ENCODE measurements at places on chromosomes 7 and 10.

DNA sequence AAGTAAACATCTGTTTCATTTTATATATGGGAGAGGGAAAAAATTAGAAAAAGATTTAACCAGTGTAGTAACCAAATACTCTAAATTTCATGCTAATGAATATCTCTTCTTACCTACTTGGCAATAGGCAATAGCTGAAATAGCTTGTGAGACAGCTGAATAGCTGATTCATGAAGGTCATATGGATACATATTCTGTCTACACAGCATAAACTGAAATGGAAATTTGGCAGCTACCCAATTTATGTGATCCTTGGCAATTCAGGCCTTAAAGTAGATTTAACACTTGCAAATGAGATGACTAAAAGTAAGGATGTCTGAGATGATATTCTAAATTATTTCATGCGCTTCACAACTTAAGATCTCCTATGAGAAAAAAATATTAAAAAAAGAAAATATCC lies 261.2 kb upstream of the SEMA3A start:
- no peak for DNase-seq

- DNase-seq, result no peak
Measured at GRCh38 chr10:37732685-37733084, 124.7 kb downstream of the ZNF248 start.

GRCh38 chr7:16590424-16590823 lies 55.1 kb downstream of the ANKMY2 start:
- no peak for DNase-seq

DNA sequence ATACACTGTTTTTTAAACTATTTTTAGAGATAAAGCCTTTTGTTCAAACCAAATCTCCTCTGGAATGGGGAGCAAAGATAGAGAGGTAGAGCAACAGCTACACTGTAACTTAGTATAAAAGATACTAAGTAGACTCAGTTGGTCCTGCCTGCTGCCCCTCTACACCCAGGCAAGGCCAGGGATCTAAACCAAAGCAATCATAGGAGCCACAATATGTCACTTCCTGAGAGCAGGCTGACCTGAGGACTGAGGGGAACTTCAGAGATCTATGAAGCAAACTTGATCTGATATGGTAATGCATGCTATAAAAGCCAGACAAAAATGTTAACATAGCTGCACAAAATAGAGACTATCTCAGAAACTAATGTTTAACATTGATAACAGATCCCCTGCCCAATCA lies 7.0 kb upstream of the TRDMT1 start:
- no peak for DNase-seq

DNA sequence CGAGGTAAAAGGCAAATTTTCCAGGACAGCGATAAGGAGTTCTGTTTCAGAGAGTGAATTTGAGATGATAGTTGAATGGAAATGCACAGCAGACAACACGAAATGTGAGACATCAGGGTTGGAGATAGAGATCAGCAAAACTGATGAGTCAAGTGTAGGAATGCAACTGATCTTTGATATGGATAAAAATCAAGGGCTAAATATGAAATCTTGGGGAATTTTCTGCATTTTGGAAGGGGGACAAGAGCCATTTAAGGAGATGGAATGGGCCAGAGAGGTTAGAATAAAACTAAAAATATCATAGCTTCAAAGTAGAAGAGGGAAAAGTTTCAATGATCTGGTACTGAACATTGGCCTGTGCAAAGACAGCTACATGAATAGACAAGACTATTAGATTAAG lies 11.5 kb downstream of the CISD1 start:
- DNase-seq, result no peak

GRCh38 chr10:6482737-6483357 lies 97.2 kb downstream of the PRKCQ start:
- DNase-seq, result no peak

DNA sequence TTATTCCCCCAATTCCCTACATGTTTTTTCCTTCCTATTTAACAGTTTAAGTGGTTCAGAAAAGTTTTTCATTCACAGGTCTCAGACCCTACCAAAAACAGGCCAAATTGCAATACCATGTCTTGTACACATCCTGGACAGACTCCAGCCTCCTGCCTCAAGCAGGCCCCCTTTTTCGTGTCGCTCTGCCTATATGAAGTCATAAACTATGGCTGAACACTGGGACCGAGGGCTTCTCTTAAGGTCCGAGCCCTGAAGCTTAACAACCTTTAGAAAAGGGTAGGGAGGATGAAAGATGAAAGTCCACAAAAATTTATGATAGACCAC lies 1.4 kb downstream of the FBXW4 start:
- DNase-seq, result peak; percentile 26

DNA sequence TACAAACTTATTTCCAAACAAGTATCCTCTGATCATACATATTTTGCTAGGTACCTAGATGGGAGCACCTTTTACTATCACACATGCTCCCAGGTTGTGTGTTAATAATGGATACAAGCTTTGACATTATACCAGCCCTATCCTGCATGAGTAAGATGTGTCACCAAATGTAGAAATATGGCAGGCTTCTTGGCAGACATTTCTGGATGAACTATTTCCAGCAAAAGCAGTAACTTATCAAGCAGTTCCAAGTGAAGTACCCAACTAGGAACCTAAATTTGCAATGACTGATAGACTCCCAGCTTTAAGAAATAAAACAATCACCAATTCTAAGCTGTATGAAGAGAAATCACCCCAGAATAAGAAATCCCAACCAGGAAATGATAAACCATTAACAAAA lies 103.7 kb upstream of the TMEM72 start:
- no peak for DNase-seq

DNA sequence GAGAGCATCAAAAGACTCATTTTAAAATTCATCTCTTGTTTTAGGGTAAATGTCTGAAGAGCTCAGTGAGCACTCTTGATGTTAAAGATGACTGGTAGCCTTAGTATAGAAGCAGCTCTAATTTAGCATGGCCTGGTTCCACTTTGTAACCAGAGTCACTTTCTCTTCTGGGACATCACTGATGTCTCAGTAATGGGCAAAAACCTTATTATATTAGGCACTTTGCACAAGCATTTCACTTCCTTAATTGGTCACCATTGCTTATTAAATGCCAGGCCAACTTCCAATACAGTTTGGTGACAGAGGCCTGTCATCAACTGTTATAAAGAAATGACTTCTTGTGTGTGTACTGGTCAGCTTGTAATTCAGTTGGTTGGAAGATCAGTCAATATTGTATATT lies 53.0 kb downstream of the STEAP1B start:
- no peak for DNase-seq

DNA sequence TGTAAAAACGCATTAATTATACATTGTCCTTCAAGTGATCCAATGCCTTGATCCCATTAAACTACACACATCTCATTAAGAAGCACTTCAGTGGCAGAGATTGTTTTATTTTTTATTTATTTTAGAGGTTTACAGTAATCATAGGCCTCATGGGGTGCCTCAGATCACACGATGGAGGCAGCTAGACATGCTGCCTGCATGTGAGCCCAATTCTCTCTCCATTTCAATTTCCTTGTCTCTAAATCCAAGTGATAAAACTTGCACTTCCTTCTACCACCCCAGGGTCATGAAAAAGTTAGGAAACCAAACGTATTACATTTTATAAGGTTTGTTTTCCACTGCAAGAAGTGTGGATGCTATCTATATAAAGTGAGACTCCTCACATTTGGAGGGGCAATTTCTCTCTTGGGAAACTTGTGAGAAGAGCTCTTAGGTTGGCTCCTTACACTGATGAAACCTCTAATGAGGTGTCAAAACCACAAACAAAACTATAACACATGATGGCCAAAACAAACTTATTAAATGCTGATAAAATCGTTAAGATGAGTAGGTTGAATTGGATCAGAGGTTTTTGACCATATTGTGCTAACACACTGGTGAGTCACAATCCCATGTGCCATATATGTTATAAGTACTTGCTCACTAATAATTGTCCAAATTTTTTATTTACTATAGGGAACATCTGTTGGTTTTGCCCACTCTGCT lies 22.3 kb upstream of the XPNPEP1 start:
- DNase-seq, result no peak

GRCh38 chr7:20330928-20331909 lies 519 bp downstream of the ITGB8 start:
- peak; percentile 67 for DNase-seq

DNA sequence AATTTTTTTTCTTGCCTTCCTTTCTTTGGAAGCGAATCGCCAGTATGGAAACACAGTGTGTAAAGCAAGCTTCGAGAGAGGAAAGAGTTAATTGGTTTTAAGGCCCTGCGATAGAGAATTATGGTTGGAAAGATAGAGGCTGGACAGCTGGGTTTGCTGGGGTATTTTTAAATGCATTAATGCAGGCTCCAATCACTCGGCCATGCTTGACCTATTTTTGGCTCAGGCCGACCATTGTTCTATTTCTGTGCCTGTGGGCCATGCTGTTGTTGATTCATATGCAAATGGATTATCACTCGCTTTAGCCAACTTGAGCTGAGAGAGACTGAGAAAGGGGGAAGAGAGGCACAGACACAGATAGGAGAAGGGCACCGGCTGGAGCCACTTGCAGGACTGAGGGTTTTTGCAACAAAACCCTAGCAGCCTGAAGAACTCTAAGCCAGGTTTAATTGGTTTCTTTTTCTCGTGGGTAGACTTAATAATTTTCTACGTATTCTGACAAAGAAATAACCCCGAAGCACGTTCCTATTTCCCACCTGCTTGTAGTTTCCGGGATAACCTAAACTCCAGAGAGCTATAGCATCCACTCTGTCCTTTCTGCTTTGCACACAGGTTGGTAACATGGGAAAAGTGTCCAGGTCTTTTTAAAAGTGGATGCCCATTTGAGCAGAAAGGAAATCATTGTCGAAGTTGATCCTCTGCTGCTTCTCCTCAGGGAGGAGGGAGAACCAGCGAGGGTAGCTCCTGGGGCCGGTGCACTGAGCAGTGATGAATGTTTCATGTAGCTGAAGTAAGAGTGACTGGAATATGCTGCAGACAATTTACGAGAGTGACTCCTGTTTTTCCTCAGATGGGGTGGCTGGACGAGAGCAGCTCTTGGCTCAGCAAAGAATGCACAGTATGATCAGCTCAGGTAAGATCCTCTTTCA lies at the start of gene HDAC9:
TSS of gene HDAC9 (plus strand) at position 338 of the 929 bp plus-strand sequence. CDS start at position 892, 554 bp downstream.
- no peak for DNase-seq

DNA sequence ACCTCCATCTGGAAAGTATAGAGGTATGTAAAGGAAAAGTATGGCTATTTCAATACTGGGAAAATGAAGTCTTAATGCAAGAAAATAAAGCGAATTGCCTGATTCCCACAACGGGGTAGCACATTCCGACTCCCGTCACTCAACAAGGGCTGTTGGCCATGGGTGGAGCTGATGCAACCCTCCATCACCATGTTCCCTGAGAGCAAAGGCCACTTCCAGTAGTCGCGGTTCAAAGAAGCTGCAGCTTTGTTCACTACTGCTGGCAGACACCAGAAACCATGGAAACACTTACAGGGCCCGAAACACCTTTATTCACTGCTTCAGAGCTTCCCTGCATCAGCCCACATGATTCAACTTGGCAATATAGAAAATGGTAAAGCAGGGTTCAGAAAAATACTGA lies 44.0 kb downstream of the TMEM26 start:
- DNase-seq, result no peak

DNA sequence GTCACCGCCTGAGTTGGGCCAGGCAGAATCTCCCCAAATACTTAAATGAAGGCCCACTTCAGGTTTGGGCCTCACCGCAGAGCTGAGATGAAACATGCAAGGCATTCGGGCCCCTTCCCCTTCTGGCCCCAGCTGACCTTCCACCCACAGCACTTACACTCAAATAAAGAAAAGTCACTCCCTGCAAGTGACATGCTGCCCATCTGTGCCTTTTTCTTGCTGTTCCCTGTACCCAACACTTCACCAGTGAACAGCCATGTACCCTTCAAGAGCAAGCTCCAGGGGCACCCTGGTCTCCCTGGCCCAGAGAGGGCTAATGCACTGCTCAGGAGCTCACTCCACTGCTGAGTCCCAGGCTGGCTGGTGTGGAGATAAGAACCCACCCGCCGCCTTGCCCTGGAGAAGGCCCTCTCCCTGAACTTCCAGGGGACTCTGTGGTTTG lies 40.7 kb downstream of the ZCCHC24 start:
- DNase-seq, result no peak

GRCh38 chr10:88027570-88027969 lies 164.1 kb downstream of the PTEN start:
- DNase-seq, result no peak

DNA sequence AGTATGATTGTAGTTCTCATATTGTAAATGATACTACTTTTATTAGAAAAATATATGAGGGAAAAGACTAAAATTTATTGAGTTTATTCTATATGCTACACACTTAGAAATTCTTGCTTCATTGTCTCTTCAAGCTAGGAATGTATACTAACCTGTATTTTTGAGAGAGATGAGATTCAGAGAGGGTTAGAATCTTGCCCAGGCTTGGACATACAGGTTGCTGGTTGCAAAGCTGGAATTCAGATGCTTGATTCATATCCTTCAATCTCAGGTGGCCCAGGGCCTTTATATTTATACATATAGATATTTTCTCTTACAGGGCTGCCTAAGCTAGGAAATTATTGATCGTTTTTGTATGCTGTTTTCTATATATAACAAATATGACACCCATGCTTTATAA lies 324.2 kb downstream of the CDK14 start:
- DNase-seq, result no peak

GRCh38 chr7:25694699-25695098 lies 457.3 kb upstream of the NFE2L3 start:
- DNase-seq, result no peak

DNA sequence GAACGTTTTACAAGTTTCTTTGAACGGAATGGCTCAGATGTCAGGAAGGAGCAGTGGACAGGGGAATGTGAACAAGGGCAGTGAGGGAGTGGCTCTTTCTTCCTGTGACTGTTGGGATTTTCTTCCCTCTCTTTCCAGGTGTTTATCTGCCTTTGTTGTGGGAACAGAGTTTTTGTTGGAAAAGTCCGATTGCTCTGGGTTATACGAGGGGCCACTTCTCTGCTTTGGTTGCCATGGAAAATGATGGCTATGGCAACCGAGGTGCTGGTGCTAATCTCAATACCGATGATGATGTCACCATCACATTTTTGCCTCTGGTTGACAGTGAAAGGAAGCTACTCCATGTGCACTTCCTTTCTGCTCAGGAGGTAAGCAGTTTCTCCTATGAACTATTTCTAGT lies 41.4 kb downstream of the ZRANB1 start:
- no peak for DNase-seq

GRCh38 chr7:151891753-151892152 lies 14.8 kb upstream of the PRKAG2 start:
- no peak for DNase-seq

- no peak for DNase-seq
Measured at GRCh38 chr10:55224007-55224781, 423.2 kb upstream of the PCDH15 start.

- DNase-seq, result no peak
Measured at GRCh38 chr10:131591936-131592335, 280.4 kb upstream of the TCERG1L start.

- DNase-seq, result no peak
Measured at GRCh38 chr7:74655768-74656440, 1.6 kb upstream of the GTF2I start.

GRCh38 chr7:1511444-1512422 lies 7.5 kb upstream of the INTS1 start:
- DNase-seq, result no peak

GRCh38 chr10:69491611-69492010 lies 40.3 kb downstream of the TSPAN15 start:
- DNase-seq, result no peak
